ENCODE measurements at places on chromosomes 1 and 21.

DNA sequence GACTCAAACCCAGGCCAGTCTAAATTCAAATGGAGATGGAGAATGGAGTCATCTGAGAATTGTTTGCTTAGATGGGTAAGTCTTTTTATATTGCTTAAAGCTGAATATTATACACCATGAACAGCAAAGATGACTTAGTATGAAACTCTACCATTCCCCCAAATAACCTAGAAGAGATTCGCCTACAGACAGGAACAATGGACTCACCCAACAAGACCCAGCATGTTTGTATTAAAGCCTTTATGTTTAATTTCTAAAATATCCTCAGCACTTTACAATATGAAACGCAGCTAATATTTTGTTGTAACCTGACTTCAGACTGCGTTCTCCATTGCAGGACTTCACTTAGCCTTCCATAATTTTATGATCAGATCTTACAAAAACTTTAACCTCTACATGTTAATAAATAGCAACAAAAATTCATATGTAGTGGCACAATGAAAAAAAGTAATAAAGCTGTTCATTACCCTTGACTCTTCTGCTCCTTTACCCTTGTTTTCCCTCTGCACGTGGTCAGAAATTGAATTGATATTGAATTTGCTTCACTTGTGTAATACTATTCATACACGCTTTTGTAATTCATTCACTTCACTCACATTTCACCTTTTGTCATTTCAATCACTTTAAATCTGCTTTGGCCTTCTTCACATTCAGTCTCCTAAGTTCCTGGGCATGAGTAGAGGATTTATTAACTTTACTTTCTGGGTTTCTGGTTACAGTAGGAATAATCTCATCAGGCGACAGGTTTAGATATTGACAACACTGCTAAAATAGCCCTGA lies 177.3 kb upstream of the PTBP2 start:
- no peak for DNase-seq

DNA sequence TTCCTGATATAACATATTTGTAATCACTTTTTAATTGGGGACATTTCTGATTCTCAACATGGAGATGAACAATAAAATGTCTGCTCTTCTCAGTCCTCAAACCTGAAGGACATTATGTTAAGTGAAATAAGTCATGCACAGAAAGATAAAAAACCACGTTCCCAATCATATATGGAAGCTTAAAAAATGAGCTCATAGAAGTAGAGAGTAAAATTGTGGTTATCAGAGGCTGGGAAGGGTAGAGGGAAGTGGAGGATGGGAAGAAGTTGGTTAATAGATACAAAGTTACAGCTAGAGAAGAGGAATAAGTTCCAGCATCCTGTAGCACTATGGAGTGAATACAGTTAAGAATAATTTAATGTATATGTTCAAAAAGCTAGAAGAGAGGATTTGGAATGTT lies 1.5 kb upstream of the CD48 start:
- no peak for DNase-seq

DNA sequence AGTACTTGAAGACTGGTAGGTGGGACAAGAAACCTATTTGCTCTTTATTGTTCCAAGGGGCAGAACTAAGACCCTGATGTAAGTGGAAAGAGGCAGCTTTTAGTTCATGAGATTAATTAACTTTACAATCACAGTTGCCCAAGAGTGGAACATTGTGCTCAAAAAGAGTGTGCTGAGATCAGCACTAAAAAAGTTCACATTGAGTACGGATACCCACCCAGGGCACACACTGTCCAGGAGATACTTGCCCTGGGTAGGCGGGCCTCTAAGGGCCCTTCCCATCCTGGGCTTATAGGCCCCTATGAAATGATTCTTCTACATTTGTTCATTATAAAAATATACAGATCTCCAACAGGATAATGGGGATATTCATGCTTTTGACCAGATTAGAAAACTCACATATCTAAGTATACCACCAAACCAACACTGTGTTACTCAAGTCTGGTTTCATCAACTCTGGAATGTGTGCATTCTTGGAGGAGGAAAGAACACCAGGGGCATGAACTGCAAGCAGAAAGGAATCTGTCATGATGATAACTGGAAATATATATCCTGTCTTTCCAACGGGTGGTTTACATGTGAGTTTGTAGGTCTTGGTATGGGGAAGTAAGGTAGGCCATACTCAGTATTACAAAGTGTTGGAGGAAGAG lies 626.2 kb downstream of the SMYD3 start:
- no peak for DNase-seq

DNA sequence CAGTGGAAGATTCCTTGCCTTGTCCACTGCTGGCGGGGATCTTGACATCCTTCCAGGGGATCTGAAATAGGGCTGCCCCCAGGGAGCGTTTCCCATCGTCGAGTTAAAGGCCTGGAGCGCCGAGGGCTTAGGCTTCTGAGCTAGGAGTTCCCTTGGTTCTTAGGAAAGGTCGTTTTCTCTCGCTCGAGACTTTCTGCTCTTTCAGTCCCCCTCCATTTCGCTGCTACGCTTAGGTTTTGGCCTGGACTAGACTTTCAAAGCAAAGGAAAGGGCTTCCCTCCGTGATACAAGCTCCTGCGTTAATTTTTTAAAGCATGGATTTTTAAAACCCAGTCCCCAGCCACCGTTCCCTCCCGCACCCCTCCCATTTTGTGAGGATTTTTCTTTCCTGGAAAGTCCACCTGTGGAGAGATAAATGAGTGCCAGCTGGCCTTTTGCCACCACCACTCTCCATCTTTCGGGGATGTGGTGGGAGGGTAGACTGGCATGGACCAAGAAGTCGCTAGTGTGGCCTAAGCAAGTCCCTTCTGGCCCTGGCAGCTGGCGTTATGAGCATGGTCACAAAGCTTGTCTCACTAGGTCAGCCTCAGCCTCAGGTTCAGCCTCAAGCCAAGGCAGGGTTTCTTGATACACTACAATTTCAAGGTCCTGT lies 9.2 kb downstream of the NR5A2 start:
- no peak for DNase-seq

- no peak for DNase-seq
These were observed 27.0 kb downstream of the DNM3 start for GRCh38 chr1:171868217-171868803.

DNA sequence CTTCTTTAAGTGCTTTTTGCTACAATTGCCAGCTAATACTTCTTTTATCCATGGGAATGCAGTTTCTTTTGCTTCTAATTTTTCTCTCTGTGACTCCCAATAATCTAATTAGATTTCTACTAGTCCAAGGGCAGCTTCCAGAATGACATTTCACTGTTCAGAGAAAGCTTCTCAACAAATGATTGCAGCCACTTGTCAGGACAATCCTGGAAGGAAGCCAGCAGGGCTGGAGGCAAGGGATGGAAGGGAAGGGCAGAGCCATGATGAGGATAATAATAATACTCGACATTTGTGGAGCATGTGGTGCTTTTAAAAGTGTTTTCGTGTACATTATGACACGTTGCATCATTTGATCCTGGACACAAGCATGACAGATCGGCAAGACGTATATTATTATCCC lies 19.4 kb downstream of the F11R start:
- DNase-seq: no peak

DNA sequence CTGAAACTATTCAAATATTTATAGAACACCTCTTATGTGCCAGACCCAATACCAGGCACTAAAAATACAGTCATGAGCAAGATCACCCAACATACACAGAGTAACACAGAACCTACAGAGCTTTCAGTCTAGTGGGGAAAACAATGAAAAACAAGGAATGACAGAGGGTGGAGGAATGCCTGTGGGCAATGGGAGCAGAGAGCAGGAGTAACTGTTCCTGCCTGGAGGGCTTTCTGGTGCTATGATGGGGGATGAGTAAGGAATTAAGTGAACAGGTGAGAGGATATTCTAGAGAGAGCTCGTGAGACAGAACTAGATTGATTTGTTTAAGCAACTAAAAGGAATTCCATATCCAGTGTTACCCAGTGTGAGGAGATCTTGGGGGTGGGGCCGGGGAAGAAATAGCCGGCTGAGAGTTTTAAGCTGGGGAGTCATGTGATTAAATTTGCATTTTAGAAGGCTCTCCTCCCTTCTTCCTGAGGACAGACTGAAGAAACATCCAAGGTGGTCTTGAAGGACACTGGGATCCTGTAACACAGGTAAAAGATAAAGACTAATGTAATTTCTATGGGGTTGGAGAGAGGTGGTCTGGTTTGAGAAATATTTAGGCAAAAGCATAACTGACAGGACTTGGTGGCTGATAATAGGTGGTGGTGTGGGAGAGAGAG lies 2.1 kb upstream of the CD53 start:
- no peak for DNase-seq

DNA sequence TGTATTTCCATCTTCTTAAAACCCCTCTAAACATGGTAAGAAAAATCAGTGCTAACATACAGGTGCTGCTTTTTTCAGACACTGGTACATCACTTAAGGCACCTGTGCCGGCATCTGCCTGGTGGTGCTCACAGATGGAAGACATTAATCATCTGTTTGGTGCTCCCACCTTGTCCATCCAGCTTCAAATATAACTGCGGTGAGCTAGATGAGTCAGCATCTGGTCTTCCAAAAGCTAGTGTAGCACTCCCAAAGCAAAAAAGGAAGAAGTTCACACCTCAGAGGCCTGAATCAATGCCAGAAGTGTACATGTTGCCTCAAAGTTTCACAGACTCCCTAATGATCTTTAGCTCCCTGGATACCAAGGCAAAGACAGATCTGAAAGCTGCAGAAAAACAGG lies 44.4 kb downstream of the TM2D1 start:
- no peak for DNase-seq

DNA sequence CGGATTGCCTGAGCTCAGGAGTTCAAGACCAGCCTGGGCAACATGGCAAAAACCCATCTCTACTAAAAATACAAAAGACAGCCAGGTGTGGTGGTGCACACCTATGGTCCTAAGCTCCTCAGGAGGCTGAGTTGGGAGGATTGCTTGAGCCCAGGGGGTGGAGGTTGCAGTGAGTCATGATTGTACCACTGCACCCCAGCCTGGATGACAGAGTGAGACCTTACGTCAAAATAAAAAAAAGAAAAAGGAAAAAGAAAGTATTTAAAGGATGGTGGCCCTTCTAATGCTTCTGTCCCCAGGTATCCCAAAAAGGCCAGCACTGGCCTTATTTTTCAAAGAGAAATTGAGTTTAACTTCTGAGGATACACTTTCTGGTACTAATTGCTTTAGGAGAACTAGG lies 1.7 kb downstream of the IKBKE start:
- no peak for DNase-seq

- DNase-seq: no peak
These were observed 65.9 kb downstream of the KCNAB2 start for GRCh38 chr1:6111571-6111970.

DNA sequence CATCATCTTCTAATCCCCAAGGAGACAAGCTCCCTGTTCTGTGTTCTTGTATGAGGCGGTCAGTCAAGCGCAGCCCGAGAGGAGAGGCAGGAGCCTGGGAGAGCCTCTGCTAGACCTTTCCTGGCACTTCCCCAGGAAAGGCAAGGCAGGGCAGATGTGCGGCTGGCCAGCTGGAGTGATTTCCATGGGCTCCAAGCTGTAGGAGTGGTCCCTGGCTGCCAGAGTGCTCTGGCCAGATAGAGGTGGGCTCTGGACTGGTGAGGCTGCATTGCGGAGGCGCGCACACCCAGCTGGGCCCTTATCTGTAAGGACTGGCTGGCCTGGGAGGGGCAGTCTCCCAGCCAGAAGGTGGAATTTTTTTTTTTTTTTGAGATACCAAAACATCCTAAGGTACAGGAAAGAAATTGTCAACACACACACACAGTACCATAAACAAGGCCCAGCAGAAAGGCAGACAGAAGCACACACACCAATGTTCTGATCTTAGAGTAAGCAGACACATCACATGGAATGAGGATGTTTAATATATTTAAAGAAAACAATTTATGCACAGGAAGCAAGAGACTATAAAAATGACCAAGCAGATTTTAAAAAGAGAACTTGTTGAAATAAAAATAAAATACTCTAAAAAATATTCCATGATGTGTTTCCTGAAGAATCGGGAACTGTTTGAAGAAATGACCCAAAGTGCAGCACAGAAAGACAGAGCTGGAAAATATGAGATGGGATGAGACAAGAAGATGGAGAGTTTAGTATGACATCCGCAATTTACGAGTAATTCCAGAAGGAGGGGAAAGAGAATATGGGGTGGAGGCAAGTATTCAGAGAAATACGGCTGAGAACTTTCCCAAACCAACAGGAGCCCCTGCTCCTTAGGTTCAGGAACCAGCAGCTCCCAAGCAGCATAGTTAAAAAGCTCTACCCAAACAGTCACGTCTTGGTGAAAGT lies 13.4 kb downstream of the IBA57 start:
- DNase-seq: no peak

DNA sequence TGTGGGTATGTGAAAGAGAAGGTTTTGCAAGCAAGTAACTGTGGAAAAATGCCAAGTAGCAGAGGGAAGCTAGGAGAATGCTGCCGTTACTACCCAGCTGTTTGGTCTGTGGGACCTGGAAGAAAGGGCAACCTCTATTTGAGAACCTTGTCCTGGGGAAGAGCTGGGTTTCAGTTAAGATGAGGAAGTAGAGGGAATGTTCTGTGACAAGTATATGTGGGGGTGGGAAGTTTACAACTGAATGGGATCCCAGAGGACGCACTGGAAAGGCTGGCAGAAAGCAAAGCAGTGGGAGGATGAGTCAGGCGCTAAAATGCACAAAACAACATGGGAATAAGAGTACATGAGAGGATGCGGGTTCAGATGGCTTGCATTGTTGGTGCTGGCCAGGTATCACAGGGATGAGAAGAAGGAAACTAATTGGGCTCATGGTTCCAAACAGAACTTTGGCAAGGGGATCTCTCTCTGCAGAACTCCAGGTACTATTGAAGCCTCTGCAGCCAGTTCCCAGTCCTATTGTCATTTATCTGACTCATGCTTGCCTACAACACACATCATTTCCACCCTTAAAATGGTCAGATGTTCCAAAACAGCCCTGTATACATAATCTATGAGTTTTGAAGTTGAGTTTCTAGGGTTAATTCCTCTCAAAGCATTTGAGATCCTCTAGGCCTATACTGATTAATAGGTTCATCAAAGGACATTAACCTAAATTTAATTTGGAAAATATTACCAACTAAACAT lies 88.5 kb upstream of the VAV3 start:
- no peak for DNase-seq

GRCh38 chr1:27593678-27594563 lies 10.0 kb downstream of the AHDC1 start:
- DNase-seq: no peak

- no peak for DNase-seq
These were observed 43.0 kb downstream of the KDM1A start for GRCh38 chr1:23062271-23062670.

- DNase-seq: peak; percentile 32
These were observed 16.9 kb downstream of the CAPZB start for GRCh38 chr1:19468397-19468956.

- no peak for DNase-seq
These were observed 62.9 kb upstream of the CNTN2 start for GRCh38 chr1:204979891-204980649.

DNA sequence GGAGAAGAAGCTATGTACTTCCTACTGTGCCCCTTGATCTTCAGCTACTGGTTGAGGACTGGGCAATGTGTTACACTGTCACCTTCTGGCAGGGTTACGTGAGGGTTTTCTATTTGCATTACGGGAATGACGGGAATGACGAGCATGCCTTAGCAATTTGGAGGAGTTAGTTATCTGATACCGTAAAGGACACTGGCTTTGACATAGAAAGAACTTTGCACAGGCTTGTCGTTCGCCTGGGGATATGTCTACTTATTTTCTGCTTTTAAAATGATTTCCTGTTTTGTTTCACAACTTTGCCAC lies 19.8 kb upstream of the ACBD6 start:
- no peak for DNase-seq

All from stimulated activated CD4-positive, alpha-beta T cell treated with anti-CD3 and anti-CD28 coated beads, Interleukin-1b, Interleukin-23, amount 100 ng/mL, for 1 hour (primary cell).